ENCODE measurements at places on chromosomes 11 and 22.

DNA sequence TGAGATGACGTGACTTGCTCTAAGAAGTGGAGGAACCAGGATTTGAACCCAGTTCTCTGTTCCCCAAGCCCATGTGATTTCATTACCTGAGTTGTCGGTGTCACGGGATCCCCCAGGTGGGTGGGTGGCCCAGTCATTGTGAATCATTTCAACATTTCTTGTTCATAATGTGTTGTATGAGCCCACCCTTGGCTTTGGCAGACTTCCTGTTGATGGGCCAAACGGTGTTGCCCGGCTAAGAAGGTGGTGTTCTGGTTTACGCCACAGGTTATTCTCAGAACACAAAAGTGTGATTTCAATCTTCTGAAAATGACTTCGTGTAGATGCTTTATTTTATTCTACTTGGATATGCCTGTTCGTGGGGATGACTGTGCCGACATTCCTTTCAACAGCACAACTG lies 21.6 kb upstream of the ST14 start:
- DNase-seq = no peak

DNA sequence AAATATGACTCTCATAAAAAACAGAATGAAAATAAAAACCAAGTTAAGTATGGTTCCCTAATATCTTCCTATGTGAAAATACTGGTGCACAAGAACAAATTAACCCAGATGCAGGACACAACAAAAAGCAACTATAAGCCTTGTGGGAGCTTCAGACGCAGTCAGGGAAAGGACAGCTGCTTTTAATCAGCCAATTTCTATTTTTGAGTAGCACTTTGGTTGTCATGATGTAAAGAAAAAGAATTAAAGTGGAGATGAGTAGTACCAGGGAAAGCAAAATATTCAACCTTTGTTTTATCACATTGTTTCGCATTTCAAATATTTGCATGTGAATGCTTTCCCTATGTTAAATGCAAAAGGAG lies 339.9 kb downstream of the SOX6 start:
- no peak for DNase-seq

DNA sequence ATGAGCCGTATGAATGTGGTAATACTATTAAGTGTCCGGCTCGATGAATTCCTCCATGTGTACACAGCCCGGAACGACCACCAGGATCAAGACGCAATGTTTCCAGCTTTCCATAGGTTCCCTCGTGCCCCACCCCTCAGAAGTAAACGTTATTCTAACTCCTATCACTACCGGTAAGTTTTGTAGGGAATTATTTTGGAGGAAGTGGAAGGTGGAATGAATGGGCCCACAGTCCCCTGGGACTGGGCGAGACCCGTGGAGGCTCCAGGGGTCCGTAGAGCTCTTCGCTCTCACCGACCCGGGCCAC lies 720 bp upstream of the FAR1 start:
- DNase-seq = no peak

GRCh38 chr11:131418189-131418588 lies 47.8 kb downstream of the NTM start:
- no peak for DNase-seq

- no peak for DNase-seq
These were observed 170.7 kb downstream of the CHST1 start for GRCh38 chr11:45494738-45495137.

DNA sequence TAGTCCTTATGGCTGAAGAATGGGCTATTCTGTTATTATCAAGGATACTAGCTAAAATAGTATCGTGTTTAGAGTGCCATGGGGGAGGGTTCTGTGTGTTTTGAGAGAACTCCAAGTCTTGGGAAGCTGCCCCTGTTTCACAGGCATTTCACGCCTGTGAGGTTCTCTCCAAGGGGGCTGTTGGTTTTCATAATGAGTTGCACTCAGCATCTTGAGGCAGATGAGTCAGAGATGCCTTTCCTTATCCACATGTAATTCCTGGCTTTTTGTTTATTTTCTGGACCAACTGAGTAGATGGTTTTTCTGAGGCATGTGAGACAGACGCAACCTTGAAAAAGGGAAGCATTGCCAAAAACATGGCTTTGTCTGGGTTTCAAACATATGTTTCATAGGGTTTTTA lies 203.7 kb downstream of the ARHGAP42 start:
- DNase-seq = no peak

DNA sequence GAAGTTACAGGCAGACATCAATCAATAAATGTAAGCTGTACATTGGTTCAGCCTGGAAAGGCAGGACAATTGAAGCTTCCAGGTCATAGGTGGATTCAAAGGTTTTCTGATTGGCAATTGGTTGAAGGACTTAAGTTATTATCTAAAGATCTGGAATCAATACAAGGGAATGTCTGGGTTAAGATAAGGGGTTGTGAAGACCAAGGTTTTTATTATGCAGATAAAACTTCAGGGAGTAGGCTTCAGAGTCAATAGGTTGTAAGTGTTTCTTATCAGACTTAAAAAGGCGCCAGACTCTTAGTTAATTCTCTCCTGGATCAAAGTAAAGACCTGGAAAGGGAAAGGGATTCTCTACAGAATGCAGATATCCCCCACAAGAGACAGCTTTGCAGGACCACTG lies 935.4 kb downstream of the TBC1D22A start:
- no peak for DNase-seq

- no peak for DNase-seq
These were observed 51.5 kb downstream of the RTL6 start for GRCh38 chr22:44446483-44446882.

DNA sequence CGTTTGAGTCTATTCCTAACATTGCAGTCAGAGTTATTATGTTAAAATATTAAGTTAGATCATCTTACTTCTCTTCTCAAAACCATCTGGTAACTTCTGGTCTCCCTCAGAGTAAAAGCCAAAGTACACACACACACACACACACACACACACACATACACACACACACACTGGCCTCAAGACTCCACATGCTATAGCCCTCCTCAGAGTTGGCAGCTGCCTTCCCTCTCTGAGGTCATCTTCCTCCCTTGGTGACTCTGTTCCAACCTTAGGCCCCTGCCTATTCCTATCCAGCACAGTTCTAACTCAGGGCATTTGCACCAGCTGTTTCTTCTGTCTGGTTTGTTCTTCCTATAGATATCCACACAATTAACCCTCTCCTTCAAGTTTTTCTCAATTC lies 272.0 kb upstream of the SESN3 start:
- DNase-seq = no peak

GRCh38 chr22:49676230-49676629 lies 151.4 kb downstream of the BRD1 start:
- no peak for DNase-seq

- no peak for DNase-seq
These were observed 2.0 kb downstream of the CD248 start for GRCh38 chr11:66314561-66315497.

DNA sequence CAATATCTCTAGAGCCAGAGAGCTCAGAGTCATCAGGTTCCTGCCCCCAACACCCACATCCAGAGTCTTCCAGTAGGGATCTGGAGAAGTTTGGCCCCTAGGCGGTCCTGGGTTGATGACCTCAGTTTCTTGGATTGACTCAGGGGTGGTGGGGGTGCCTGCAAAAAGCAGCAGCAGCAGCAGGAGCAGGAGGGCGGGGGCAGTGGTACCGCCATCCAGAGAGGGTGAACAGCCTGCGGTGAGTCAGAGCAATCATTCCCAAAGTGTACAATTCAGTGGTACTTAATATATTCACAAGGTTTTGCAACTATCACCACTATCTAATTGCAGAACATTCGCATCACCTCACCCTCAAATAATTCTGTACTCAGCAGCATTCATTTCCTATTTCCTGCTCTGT lies 9.9 kb upstream of the SEC14L3 start:
- DNase-seq = no peak

- no peak for DNase-seq
These were observed 5.2 kb downstream of the PRR5 start for GRCh38 chr22:44707178-44707577.

GRCh38 chr11:2139123-2139521 lies at the start of gene IGF2:
Gene IGF2, minus strand, starts transcription at chr11:2139389. Its CDS starts 3,866 bp downstream, at chr11:2135523.
- DNase-seq = no peak

DNA sequence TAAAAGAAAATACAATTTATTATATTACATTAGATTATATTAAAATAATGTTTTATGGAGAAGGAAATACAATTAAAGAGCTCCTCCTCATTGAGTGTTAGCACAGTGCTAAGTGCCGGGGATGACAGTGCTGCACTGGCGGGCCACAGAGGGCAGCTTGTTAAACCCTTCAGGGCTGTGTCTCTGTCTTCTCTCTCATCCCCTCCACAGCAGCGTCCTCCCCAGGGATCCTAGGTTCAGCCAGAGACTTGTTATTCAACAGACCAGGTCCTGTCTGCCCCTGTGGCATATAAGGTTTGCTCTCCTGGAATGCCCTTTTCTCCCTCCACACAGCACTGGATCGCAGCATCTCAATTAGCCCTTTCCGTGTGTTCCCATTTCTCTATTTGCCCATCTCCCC lies 14.2 kb downstream of the THYN1 start:
- no peak for DNase-seq

- DNase-seq = no peak
These were observed 25.2 kb downstream of the OR6Q1 start for GRCh38 chr11:58055806-58056401.

DNA sequence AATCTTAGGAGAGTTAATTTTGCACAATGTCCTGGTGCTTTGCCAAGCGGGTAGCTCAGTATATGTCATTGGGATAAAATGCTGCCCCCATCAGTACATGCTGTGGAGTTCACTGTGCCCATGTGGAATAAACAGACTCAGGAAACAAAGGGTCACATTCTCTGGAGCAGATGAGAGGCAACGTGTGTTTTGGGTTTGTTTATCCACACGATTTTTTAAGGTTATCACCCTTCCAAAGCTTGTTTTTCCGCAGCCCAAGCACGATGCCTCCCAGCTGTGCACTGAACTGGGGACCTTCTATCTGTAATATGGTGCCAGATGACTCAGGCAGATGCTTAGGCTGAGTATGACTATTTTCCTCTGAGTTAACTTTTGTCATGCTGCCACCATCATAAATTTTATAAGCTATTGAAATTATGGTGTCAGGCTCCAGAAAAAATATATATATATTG lies 6.5 kb downstream of the OR4D6 start:
- DNase-seq = no peak

GRCh38 chr22:30435674-30436126 lies 10.1 kb downstream of the MTFP1 start:
- DNase-seq = no peak

- DNase-seq = no peak
These were observed 224.4 kb upstream of the MTNR1B start for GRCh38 chr11:92744929-92745585.

GRCh38 chr11:67626970-67627369 lies 2.8 kb downstream of the NUDT8 start:
- DNase-seq = no peak

DNA sequence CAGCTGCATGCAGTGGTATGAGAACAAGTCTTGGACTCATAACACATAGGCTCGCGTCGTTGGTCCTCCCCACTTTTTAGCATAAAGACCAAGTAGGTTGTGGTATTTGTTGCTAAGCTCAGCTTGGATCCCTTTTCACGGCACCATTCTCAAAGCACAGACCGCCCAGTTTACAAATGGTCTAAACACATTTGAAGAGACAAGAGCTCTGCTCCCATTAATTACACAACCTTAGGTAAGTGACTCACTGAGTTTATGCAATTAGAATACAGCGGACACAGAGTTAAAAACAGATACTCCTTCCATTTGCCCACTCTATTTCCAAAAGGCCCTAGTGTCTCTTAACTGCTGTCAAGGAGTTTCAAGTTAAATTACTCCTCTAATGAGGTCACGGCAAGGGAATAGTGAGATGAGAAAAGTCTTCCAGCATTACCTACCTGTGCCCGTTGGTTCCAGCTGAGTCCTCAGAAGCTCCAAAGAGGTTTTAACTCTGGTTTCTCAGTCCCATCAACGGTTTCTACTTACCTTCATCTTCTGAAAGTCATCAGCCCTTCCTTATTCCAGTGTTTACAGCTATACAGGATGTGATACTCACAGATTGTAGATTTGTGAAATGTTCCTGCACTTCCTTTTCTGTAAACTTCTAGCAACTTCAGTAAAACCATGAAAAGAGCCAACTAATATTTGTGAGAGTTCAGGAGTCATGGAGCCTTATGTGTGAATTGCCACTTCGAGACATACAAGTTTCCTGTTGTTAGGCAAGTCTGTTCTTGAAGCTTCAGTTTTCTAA lies at the start of gene MS4A6A:
MS4A6A (minus strand) TSS at position 543 of the 790 bp plus-strand sequence. CDS start 1,356 bp downstream, outside the sequence.
- no peak for DNase-seq

GRCh38 chr11:5363679-5364078 lies 12.4 kb downstream of the OR51B6 start:
- DNase-seq = no peak

DNA sequence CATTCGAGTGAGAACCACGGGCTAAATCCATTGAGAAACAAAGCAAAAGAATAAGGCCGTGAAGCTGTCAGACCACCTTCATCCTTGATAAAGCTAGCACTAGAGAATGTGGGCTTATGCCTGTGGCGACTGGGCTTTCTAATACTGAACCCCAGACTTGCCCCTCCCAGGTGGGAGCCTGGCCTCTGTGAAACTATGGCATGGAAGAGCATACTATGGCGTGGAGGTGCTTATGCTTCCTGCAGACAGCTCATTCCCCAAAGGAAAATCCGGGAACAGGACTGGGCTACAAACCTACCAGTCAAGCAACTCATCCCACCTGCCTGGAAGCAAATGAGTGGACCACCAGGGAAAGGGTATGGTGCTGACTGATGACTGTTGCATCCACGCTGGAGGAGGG lies 92.4 kb downstream of the ZC3H12C start:
- no peak for DNase-seq

- DNase-seq = no peak
These were observed 80.2 kb upstream of the NAV2 start for GRCh38 chr11:19632499-19632834.

DNA sequence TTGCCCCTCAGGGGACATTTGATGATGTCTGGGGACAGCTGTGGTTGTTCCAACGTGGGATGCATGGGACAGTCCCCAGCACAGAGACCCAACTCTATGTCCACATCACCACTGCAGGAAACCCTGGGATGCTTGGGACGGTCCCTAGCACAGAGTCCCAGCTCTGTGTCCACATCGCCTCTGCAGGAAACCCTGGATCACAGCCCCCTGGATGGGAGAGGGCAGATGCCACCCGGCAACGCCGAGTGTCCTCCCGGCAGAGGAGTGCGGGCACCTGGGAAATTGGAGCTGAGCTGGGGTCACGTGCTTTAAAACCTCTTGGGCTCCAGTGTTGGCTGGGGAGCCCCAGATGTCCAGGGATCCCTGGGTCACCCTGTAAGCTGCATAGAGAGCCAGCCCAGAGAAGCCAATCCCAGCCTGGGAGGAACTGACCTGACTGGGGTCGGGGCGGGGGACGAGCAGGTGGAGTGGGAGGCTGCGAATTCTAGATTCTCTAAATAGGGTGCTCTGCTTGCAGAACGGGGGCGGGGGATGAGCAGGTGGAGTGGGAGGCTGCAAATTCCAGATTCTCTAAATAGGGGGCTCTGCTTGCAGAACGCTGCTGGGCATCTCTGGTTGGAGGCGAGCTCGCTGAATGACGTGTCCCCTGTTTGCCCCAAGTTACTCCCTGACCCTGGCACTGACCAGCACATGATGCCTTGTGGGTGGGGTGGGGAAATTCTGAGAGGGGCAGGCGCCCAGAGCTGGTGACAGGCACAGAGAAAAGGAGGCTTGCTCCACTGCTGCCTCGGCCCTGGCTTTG lies 1197.8 kb downstream of the BRD1 start:
- no peak for DNase-seq

GRCh38 chr11:120877746-120878365 lies 146.0 kb upstream of the TBCEL start:
- no peak for DNase-seq

All from GOT3 (cell line).